Heart left ventricle (tissue), 16 donors: ENCODE measurements at places on chromosomes 3 and 15.

DNA sequence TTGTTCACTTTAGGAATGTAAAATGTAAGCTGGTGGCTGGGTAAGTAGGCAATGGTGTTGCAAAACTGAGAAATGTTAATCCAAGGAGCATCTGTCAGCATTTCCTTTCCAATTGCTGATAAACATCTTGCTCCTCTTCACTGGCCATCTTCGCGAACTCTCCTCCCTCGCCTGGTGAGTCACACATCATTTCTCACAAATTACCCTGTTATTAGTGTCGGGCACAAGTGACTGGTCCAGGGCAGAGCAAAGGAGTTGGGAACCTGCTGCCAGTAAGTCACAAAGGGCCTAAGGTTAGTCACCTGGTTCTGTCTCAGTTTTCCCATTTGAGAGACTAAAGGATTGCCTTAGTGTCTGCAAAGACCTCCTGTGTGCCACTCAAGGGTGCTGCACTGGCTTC lies 13.0 kb downstream of the CERS3 start:
- DNase-seq, result no peak

DNA sequence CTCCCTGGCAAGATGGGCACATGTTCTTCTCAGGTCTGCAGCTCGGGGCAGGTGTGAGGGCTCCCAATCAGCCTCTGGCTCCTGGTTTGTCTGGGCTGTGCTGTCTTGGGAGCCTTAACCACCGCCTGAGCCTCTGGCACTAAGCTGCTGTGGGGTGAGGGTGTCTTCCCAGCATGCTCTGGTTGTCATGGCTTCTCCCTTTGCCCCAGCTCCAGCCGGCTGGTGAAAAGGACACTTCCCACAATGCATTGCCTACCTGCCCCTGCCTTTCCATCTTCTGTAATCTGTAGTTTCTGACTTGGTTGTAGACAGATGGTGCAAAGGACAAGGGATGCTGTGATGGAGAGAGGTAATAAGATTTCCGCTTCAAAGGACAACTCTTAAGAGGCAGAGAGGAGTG lies 295.3 kb downstream of the TLE3 start:
- DNase-seq, result no peak

- peak; percentile 74 for DNase-seq
Measured at GRCh38 chr15:89662893-89663626, 7.8 kb upstream of the KIF7 start.

DNA sequence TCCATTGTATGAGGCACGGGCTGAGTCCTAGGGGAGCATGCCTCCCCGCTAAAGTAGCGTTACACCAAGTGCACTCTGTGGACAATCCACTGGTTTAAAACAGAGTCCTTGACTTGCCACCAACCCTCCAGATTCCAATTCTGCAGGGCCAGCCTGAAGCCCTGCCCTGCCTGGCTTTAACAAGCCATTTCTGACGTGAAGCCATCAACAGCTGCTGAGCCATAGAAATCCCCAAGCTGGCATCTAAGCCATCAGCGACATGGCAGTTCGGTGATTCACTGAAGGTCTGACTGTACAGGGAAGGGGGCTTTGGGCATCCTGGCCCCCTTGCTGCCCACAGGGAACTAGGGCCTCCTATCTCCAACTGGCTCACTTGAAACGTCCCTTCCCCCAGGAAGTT lies 265.7 kb downstream of the UACA start:
- no peak for DNase-seq

DNA sequence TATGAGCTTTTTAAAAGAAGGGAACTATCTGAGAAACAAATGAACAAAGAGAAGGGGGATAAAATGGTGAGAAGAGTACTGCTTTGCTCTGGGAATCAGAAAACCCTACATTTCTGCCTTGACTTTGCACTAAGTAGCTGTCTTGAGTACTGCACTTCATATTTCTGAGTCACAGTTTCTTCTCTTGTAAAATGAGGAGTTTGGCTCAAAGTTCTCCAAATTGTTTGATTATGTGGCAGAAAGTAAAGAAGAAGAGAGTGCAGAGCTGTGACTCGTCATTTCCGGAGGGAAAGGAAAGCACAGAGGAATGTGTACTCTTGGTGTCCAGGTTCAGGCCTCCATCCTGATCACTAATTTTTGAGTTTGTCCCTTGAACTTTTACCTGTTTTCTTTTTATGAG lies 54.7 kb downstream of the TP63 start:
- DNase-seq, result no peak

GRCh38 chr3:8555113-8555661 lies 53.6 kb downstream of the LMCD1 start:
- DNase-seq, result no peak

GRCh38 chr15:77096138-77096537 lies 25.2 kb upstream of the TSPAN3 start:
- DNase-seq, result no peak

- DNase-seq, result no peak
Measured at GRCh38 chr3:31358473-31359070, 174.2 kb upstream of the STT3B start.

DNA sequence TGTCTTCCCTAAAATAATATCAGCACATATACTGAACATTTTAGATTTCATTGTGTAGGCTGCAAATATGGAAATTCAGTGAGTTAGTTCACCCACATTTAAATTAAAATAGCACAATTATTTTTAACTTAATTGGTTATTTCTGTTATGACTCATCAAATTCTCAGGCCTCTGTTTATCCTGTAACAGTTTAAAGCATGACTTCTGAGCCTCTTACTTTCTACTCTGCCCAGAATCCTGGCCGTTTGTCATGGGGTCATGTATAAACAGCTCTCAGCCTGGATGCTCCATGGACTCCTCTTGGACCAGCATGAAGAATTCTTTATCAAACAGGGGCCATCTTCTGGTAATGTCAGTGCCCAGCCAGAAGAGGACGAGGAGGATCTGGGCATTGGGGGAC lies 12.2 kb downstream of the TUBGCP4 start:
- no peak for DNase-seq

DNA sequence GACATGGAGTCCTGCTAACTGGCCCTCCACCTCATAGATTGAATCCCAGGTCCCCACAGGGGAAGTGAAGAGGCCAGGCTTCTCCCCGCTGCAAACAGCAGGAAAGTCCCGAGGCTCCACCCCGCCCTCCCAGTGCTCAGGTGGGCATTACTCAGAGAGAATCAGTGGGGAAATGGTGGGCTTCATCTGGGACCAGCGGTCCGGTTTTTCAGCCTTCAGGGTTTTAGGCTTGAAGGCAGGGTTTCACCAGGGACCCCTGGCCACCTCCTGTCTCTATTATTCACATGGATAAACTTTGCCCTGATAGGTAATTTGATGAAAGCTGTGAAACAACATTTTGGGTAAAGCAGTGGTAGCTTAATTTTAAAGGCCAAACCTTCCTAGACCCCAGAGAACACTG lies 31.3 kb downstream of the MKRN3 start:
- no peak for DNase-seq

GRCh38 chr3:151839313-151839631 lies 25.4 kb downstream of the AADAC start:
- DNase-seq, result no peak

- no peak for DNase-seq
Measured at GRCh38 chr3:72279068-72279604, 494.2 kb upstream of the PROK2 start.

DNA sequence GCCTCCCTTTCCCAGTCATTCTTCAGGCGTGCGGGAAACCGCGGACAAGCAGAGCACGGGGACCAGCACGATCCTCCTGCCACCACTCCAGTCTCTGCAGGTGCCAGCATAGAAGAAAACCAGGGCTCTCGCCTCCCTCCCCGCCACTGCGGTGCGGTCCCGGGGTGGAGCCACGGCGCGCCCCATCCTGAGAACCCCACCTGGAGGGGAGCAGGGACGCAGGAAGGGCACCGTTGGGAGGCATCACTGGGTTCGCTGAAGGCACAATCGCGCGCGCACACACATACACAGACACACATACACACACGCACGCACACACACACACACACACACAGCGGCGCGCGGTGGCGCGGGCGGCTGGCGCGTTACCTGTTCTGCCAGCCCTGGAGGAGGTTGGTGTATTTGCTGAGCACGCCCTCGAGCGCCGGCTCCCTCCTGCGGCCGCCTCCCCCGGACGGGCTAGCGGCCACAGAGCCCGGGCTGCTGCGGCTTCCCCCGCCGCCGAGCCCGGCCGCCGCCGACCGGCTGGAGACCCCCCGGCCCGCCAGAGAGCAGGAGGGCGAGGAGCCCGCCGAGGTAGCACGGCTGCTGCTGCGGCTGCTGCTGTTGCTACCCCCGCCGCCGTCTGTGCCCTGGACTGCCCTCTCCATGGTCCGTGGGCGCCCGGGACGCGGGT lies 394 bp downstream of the OSBPL10 start:
- DNase-seq, result peak; percentile 74

DNA sequence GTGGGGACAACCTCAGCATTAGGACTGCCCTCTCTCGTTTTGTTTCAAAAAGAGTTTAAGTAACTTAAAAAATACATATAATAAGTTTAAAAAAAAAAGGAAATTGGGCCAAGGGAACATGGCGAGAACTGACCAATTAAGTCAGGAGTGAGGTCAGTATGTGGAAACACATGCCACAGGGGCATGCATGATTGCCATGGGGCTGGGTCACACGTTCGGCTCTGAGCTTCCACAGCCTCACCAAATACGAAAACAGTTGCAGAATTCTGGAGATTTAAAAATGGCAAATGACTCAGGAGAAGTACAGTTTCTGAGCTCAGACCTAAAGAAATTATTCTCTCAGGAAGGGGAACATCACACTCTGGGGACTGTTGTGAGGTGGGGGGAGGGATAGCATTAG lies 24.1 kb downstream of the PDE8A start:
- no peak for DNase-seq

- DNase-seq, result no peak
Measured at GRCh38 chr15:92502930-92503857, 109.5 kb downstream of the ST8SIA2 start.

DNA sequence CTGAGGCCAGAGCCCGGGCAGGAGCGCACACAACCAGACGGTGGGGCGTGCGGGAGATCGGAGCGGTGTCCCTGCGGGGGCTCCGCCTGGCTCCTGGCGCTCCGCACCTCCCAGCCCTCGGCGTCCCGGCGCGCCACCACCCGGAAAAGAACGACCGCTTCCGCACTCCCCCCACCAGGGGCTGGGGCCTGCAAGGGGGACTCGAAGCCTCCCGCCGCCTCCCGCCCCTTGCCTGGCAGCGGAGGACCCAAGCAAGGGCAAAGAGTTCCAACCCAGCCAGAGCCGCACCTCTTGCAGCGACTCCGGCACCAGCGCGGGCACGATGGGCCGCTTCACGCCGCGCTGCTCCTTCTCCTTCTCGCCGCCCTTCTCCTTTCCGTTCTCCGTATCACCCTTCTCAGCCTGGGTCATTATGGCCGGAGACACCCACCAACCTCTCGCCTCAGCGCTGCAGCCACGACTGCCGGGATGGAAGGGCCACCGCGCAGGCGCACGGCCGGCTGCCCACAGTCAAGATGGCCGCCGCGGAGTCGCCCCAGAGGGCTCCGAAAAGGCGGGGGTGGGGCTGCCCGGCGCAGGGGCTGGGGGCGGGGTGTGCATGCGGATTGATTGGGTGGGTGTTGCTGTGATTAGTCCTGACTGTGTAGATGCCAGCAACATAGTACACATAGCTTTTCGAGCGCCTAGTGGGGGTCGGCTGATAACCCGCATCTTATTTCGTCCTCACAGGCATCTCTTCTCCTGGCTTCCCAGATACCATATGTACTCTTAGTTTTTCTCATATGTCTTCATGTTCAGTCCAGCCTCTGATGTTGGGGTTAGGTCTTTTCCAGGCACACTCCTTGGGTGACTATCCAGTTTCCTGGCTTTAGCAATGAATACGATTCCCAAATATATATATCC lies at the start of gene ACTR8:
Gene ACTR8, minus strand, starts transcription at position 462 of the 903 bp plus-strand sequence. Its CDS starts 51 bp downstream, at position 411.
- peak; percentile 90 for DNase-seq

GRCh38 chr3:5437783-5438323 lies 250.3 kb downstream of the EDEM1 start:
- no peak for DNase-seq

DNA sequence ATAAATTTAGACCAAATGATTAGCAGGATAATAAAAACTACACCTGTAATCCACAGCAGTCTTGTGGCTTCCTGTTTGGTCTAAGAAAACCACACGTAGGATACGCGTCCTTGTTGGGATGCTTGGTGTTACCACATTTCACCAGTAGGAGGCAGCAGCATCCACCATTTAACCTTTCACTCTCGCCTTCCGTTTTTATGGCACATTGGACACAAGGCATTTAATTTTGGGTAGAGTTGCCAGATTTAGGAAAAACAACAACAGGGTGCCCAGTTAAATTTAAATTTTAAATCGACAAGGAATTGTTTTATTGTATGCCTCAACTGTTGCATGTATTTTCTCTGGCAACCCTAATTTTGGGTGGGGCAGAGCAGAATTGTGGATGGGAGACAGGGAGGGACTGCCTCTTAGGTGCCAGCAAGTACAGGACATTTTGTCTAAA lies 6.3 kb downstream of the LRRC31 start:
- DNase-seq, result peak; percentile 45
